ENCODE measurements at places on chromosomes 3 and 15.

DNA sequence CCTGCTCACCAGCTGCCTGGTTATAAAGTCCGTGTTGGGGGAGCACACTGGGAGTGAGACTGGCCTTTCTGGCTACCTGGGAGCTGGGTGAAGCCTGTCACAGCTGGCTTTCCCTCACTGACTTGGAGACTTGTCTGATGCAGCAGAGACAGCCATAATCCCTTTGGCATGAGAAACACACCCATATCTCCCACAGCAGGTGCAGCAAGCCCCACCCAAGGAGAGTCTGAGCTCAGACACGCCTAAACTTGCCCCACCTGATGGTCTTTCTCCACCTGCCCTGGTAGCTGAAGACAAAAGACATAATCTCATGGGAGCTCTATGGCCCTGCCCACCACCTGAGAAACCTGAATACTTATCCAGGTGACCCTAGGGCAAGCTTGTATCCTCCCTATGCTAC lies 54.8 kb downstream of the NMD3 start:
- no peak for DNase-seq

GRCh38 chr3:64262574-64263114 lies 37.4 kb upstream of the PRICKLE2 start:
- DNase-seq, result no peak

- no peak for DNase-seq
Observed at GRCh38 chr3:108011616-108012015, 79.2 kb downstream of the CD47 start.

GRCh38 chr3:42159706-42160472 lies 68.7 kb downstream of the TRAK1 start:
- no peak for DNase-seq

DNA sequence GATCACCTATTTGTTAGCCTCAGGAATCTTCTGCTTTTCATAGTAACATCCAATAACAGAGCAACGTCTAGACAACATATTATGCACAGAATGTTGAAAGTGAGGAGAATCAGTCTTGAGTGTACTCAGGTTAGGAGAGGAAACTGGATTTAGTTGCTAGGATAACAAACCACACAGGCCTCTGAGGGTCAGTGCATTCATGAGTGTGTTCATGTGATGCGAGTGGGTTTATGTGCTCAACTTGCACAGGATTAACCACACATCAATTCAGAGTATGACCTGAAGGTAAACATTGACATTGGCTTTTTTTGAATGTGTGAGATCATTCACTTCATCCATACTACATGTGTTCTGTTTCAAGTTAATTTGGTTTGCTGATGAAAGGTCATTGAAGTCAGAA lies 287.6 kb downstream of the DIPK2A start:
- DNase-seq, result no peak

GRCh38 chr3:151282921-151283320 lies 4.6 kb upstream of the P2RY14 start:
- no peak for DNase-seq

GRCh38 chr15:27592036-27592760 lies 506.9 kb downstream of the OCA2 start:
- DNase-seq, result no peak

DNA sequence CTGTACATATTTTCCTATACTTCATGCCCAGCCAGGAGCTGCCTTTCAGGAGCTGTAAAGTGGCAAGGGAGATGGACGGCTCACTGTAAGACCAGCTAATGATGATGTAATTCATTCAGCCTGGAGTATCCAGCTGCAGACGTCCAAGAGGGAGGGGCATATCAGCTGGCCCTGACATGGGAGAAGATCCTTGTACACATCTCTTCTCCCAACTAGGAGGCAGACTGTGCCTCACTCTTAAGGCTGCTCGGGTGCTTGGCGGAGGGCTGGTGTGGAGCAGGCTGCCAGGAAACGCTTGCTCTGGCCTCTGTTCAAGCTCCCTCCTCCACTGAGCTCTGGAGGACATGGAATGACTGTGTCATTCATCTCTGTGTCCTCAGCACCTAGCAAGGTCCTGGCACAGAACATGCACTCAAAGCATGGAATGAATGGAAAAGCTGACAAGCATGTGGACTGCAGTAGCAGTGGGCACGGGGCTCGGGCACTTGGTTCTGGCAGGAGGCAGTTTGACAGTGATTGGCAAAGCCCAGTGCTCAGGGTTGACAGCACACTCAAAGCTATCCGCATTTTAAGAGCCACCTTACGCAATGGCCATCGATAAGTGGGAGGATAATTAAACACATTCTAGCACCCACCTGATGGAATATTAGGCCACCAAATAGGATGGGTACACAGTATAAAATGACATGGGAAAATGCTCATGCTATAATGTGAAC lies 72.4 kb downstream of the TBC1D2B start:
- no peak for DNase-seq

- no peak for DNase-seq
Observed at GRCh38 chr15:96079041-96079440, 251.5 kb upstream of the NR2F2 start.

DNA sequence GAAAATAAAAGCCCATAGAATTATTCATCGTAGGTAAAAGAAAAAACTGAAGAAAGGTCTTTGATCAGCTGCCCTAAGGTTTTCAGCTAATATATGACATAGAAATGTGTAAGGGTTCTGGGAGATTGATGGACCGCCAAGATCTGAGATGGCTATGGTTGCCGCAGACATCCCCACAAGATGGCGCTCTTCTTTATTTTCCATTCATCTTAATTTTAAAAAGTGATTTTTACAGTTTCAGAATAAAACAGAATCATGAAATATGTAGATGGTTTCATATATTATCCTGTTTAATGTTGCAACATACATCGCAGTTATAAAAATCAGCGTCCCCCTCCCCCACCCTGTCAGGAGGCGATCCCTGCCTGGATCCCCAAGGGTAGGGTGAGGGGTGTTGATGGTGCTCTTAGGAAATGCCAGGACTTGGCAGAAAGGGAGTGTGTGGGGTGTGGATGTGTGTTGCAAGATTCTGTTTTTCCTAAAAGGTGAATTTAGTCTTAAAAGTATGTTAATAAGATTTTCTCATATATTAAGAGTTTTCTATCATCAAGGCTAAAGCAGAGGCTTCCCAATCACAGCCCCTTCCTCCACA lies 68.8 kb downstream of the ANXA2 start:
- no peak for DNase-seq

- DNase-seq, result no peak
Observed at GRCh38 chr3:139732729-139733128, 55.0 kb upstream of the NMNAT3 start.

DNA sequence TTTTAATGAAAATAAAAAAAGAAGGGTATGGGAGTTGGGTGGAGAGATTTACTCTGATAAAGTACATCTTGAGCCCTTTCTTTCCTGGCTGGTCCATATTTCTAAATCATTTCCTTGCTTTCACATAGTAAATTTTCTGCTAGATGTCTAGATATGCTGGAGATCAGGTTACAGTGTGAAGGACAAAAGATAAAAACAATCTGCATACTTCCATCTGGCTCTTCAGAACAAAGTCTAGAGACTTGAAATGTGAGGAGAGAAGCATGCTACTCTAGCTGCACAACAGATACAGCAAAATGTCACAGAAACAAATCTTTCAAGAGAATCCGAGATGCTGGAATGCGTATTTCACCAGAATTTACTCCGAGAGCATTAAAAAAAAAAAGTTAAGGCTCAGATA lies 42.2 kb downstream of the FOXP1 start:
- no peak for DNase-seq

DNA sequence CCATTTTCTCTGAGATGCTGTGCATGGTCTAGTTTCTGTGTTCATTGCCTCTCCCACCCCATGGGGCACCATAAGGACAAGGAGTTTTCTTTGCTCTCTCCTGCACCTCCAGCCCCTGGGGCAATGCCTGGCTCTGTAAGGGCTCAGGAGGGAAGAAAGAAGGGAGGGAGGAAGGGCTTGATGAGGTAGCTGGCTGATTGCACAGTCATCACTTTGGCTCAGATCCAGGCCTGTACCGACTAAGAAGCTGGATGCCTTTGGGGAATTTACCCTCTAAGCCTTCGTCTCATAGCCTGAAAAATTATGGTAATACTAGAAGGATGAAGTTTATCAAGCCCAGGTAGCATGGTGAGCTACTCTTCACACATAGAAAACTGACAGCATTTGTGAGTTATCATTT lies 382.9 kb downstream of the GABRG3 start:
- no peak for DNase-seq

Data from activated CD4-positive, alpha-beta T cell treated with anti-CD3 and anti-CD28 coated beads, Interleukin-2, amount 50 U/mL, for 24 hours (primary cell).